ENCODE measurements at places on chromosomes 4 and X. TPM values are rescaled to one million over a fixed set of nuclear protein-coding genes. Genes with fewer than 3 reads are reported as not detected.
A peak's percentile ranks its signal among the peaks of the same experiment; 100 is the strongest.

- no peak for DNase-seq
Measured at GRCh38 chr4:42150653-42151567, 1.5 kb downstream of the BEND4 start.

GRCh38 chr4:24722026-24722568, 73.3 kb upstream of the SOD3 start:
- DNase-seq = no peak

GRCh38 chr4:165198329-165198728, 9.0 kb upstream of the KLHL2 start:
- DNase-seq = no peak

- DNase-seq = no peak
Measured at GRCh38 chrX:55695227-55696018, 22.1 kb upstream of the RRAGB start.

The SPATA18 gene
- 2.2 TPM for total RNA-seq

GRCh38 chr4:7485096-7485495, 50.4 kb upstream of the PSAPL1 start:
- no peak for DNase-seq

The TKTL1 gene
- total RNA-seq = not detected

GRCh38 chrX:15838017-15838416, 16.6 kb downstream of the AP1S2 start:
- no peak for DNase-seq

GRCh38 chr4:32475710-32476109, 1755.5 kb downstream of the PCDH7 start:
- no peak for DNase-seq

DNA sequence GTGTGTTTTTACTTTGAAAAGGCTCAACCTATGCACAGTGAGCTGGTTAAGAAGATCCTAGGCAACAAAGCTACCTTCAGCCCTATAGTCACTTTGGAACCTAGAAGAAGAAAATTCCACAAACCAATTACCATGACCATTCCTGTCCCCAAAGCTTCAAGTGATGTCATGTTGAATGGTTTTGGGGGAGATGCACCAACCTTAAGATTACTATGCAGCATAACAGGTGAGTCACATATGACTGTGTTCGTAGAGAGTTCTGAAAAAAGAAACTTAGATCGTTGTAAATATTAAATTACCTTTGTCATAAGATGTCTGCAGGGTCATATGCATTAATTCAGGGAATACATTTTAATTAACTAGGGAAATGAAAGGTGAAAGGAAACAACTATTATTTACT, 287.1 kb downstream of the ANK2 start:
- no peak for DNase-seq

- DNase-seq = no peak
Measured at GRCh38 chr4:48212165-48212564, 57.5 kb downstream of the TEC start.

DNA sequence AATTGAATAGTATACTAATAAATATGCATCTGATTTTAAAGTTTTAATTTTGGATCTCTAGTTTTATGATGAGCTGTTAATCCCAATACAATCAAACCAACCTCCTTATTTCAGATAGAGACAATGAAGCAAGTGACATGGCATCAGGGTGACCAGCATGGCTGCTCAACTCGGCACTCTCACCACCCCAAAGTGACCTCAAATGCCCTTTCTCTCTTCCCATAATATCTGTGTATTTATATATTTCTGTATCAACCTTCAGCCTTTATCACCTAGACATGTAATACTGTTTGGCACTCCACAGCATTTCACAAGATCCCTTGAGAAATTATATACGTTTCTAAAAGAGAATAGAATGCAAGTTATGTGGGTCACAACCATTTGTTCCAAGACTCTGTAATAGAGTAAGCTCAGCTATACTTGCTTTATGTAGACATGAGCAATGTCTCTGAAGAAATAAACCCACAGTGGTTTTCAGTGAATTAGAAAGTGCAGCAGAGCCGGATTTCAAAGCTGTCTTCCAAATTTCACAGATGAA, 1623.2 kb upstream of the PABPC4L start:
- no peak for DNase-seq

GRCh38 chrX:34341814-34342213, 209.7 kb upstream of the FAM47A start:
- no peak for DNase-seq

GRCh38 chr4:140989944-140990343, 143.3 kb downstream of the RNF150 start:
- no peak for DNase-seq

The PNMA6F gene
- not detected for total RNA-seq

- no peak for DNase-seq
Measured at GRCh38 chrX:69096963-69097362, 68.3 kb downstream of the PJA1 start.

GRCh38 chr4:24489870-24490269, 94.5 kb downstream of the DHX15 start:
- DNase-seq = no peak

DNA sequence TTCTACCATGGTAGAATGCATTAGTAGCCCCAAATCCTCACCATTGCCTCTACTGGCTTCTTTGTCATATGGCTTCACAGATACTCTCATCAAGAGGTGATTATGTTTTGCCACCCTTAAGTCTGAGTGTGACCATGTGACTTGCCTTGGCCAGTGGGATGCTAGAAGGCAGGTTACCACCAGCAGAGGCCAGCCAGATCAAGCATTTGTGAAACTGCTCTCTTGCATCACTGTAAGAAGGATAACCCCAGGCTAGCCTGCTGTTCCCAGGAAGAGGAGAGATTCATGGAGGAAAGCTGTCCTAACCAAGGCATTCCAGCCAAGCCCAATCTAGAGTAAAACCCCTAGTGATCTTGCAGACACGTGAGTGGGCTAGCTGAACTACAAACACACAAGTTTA, 46.8 kb downstream of the USP46 start:
- DNase-seq = no peak

The CT45A1 gene
- total RNA-seq = not detected

The ARHGAP36 gene
- total RNA-seq = not detected

The CNKSR2 gene
- total RNA-seq = not detected

DNA sequence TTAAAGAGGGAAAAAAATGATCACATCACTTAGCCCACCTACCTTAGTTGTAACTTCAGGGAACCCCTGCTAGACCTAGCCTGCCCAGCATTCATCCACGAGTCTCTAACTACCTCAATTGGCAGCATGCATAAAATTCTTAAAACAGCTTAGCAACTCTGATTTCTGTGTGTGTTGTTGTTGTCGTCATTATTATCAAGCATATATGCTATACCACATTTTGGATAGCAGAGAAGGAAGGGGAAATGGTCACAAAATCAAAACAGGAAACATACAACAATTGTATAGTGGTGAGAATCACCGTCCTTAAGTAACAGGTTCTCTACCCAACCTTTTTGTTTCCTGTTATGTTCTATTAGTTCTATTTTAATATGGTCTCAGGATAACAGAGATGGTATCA, 2.7 kb upstream of the ACOT9 start:
- peak; percentile 78 for DNase-seq

DNA sequence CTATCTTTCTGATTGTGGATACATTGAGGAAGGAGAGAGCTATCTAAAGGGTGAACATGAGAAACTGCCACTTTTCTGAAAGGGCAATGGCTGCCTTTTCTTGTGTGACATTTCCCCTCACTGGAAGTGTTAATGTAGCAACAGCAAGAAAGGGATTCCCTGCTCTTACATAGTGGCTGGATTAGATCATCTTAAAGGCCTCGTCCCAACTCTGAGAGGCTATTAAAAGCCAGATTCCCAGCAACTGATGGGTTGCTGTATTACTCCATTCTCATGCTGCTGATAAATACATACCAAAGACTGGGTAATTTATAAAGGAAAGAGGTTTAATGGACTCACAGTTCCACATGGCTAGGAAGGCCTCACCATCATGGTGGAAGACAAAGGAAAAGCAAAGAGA, 33.7 kb upstream of the ADH7 start:
- no peak for DNase-seq

DNA sequence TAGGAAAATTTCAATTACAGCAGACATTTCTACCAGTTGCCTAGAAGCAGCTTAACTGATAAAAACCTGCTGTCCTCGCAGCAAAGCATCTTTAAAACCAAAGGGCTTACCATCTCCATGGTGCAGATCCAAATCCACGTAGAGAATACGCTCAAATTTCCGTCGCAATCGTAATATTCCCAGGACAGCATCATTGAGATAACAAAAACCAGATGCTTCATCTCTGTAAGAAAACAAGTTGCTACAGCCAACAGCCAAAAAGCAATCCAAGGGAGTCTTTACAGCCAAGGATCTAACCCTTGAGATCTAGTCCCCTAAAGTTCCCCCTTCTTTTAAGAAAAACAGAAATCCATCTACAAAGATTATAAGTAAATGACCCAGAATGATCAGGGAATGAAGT, 77.6 kb downstream of the HDAC8 start:
- DNase-seq = no peak

The HTR2C gene
- total RNA-seq = not detected

DNA sequence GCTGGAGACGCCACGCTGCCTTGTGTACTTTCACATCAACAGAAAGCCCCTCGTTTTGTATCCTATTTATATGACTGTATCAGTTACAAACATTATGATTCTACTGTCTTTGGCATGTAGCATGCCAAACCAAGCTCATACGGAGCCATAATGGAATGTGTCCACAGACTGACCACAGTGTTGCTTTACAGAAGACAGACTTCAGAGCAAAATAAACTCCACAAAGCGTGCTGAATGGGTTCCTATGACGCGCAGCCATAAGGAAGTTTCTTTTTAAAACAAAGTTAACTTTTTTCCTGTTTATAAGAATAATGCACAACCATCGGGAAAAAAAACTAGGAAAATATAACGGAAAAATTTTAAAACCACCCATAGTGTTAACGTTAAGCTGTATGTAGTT, 136.0 kb downstream of the STOX2 start:
- DNase-seq = no peak

- DNase-seq = peak; percentile 49
Measured at GRCh38 chrX:39905538-39905891, 192.2 kb downstream of the BCOR start.

- no peak for DNase-seq
Measured at GRCh38 chr4:161404346-161405110, 759.3 kb downstream of the FSTL5 start.

The TXK gene
- total RNA-seq = not detected

The ERCC6L gene
- 0.60 TPM for total RNA-seq

DNA sequence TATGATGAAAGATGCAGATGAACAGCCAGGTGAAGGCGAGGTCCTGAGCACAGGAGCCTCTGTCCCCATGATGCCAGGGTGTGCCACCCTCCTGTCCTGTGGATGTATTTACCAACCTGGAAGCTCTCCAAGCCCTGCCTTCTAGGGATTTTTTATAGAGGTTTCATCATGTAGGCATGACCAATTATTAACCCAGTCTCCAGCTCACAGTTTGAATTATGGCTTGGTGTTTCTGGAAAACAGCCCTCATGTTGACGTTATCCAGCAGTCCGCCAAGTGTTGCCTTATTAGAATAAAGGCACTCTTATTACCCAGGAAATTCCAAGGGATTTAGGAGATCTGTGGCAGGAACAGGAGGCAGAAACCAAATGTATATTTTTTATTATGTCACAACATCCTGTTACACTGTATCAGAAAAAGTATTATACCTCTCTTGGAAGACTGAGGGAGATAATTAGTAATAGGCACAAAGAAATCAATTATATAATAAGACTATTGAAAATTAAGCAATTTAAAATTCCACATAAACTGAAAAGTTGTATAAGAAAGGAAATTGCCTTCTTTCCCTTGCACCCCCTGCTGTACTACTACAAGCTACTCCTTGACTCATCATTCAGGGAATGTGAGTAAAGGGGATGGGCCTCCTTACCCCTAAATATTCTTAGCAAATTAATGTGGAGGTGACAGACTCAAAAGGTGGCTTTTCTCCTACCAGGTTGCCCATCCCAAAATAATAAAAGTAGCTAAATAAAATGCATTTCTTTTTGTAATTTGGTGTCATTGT, 129.6 kb downstream of the ZNF330 start:
- no peak for DNase-seq

DNA sequence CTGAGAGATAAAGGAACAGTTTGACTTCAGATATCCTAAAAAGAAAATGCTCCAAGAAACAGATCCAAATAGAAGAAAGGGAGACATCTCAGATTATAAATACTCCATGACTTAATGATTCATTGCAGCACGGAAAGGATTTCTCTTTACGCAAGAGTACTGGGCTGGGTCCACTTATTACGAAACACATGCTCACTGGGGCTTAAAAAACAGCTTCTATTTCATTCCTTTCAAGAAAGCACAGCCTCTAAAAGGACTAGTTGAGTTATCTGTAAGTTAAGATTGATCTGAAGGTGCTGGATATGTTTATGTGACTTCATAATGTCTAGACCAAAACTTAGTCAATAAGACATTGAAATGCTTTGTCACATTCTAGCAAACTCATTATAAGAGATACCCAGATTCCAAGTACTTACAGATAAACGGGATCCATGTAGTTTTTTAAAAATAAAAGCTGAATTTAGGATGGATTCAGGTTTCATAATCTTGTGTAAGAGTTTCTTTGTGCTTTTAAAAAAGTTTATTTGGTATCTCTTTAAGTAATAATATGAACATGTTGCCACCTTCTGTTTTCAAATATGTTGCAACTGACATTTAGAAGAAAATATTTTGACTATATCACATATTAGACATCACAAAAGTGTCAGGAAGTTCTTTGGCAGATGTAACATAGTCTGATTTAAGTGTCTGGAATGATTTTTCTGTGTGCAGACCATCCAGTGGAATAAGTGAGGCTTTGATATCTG, 109.5 kb upstream of the MYOZ2 start:
- peak; percentile 43 for DNase-seq

DNA sequence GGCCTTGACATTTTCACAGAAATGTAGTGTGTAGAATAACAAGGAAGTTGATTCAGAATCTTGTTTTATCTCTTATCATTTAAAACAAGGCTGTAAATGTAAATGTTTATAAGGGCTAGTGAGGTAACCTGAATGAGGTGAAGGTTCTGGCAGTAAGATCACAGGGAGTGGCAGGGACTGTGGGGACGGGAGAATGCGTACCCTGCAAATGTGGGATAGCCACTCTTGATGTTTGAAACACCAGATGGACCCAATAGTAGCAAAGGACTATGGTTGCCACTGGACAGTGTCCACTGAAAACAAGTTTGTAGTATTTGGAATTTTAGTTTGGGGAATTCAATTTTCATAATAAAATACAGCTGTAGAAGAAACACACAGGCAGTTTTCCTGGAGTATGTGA, 155.3 kb downstream of the FHIP1A start:
- no peak for DNase-seq

DNA sequence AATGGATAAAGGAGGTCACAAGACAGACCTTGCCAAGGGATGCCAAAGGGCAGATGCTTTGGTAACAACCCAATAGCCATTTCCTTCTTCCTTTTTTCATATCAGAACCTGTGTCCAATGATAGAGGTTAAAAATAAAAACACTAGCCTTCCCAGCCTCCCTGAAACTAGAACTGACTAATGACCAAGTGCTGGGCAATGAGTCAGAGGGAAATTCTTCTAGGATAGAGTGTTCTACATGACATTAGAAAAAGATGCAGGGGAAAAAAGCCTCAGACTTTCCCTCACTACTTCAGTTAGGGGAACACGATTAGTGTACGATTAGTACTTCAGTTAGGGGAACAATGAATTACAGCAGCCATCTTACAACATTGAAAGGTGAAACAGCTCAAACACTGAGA, 29.3 kb upstream of the FAM47C start:
- peak; percentile 40 for DNase-seq

The USP27X gene
- total RNA-seq = 2.2 TPM

GRCh38 chr4:134762053-134762452, 560.5 kb upstream of the PABPC4L start:
- no peak for DNase-seq

All from lung microvascular endothelial cell (primary cell).